ENCODE measurements at places on chromosomes 4 and X. TPM values are rescaled to one million over a fixed set of nuclear protein-coding genes. Genes with fewer than 3 reads are reported as not detected.

DNA sequence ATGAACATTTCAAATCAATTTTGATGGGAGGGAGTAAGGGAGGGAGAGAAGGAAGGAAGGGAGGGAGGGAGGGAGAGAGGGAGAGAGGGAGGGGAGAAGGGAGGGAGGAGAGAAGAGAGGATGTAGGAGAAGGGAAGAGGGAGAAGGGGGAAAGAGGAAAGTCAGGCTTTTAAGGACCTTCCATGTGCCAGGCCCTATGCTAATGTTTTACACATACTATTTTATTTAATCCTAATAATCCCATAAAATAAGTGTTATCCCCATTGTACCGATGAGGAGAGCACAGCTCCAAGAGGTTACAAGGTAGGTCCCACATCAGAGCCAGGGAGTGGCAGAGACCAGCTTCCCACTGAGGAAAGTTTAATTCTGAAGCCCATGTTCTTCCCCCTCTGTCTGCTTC, 341.9 kb downstream of the RAB28 start:
- no peak overlapping the region for H3K27ac ChIP-seq
- H3K36me3 ChIP-seq = no peaks in the 10 kb centered on the region
- H3K4me1 ChIP-seq = no peaks in the 10 kb centered on the region
- H3K27me3 ChIP-seq = no peaks in the 10 kb centered on the region

- no peaks in the 10 kb centered on the region for H3K36me3 ChIP-seq
- no peaks in the 10 kb centered on the region for H3K27me3 ChIP-seq
- no peak for DNase-seq
- H3K27ac ChIP-seq = peak overlapping the region; percentile 81
- H3K4me3 ChIP-seq = no peak overlapping the region
Measured at GRCh38 chr4:48909697-48910096, 3.1 kb upstream of the OCIAD2 start.

DNA sequence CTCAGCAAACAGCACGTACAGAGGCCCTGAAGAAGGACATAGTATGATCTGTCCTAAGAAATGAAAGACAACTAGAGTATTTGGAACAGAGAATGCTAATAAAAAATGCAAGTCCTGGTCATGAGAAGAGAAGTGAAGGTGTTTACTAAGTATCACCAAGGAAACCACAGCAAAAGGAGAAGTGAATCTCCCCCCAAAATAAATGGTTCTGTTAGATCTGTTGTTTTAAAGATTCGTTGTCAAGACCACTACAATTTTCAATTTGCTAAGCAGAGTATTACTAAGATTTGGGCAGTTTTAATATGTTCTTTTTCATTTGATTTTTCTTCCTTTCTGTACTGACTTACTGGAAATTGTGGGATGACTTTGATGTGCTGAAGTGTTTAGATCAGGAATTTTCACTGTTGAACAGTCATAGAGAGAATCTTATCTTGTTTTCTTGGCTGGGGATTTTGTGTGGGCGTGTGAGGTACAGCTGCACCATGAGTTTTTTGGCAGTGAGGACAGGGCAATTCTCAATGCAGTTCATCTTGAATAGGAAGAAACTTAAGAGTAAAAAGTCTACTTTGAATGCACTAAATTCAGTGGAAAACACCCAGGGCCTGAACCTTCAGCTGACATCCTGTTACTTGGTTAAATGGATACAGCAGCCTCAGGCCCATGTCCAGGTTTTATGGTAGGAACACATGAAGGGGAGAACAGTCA, 132.2 kb downstream of the STIM2 start:
- peaks cover 1% of the 10 kb centered on the region for H3K36me3 ChIP-seq
- H3K4me3 ChIP-seq = no peak overlapping the region
- no peaks in the 10 kb centered on the region for H3K27me3 ChIP-seq
- no peaks in the 10 kb centered on the region for H3K4me1 ChIP-seq
- no peak for DNase-seq
- no peak overlapping the region for H3K27ac ChIP-seq

Gene PCDH18
- 33.3 TPM for total RNA-seq

Gene ZNF157
- total RNA-seq = 0.15 TPM
